ENCODE measurements at places on chromosomes 11 and 22.

- no peak for DNase-seq
Observed at GRCh38 chr11:115083144-115083806, 404.9 kb downstream of the NXPE2 start.

GRCh38 chr22:37970864-37971263, 13.5 kb downstream of the SOX10 start:
- no peak for DNase-seq

GRCh38 chr11:24531528-24531927, 34.7 kb downstream of the LUZP2 start:
- no peak for DNase-seq

GRCh38 chr22:39965748-39966147, 5.6 kb downstream of the TMA7B start:
- no peak for DNase-seq

DNA sequence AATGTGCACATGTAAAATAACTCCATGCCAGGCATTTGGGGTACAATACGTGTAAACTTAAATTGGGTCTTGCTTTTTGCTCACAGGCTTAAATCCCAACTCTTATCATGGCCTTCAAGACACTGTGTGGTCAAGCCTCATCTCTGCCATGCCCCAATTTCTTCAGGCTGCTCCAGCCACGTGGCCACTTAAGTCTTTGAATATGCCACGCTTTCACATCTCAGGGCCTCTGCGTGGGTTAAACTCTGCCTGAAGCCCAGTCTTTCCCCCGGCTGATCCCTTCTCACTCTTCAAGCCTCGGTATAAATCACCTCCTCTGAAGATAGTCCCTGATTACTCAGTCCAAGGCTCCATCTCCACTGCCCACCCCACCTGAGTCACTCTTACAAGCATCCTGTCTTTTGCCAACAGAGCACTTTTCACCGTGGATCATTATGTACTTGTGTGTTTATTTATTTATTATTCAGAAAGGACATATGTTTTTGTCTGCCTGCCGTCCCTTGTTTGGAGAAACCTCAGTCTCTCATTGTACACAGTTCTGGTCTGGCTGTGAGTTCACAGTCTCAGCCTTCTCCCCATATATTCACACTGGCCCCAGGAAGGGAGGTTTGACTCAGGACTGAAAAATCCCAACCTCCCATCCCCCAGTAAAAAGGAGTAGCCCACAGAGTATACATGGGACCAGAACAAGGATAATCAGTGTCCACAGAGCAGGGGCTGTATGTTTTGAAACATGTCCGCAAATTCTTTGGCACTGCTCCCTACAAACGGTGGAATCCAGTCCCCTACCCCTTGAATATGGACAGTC, 344.7 kb downstream of the MN1 start:
- DNase-seq: no peak

- DNase-seq: no peak
Observed at GRCh38 chr11:109342261-109342660, 79.7 kb upstream of the C11orf87 start.

- DNase-seq: no peak
Observed at GRCh38 chr22:24584166-24584790, 8.6 kb downstream of the LRRC75B start.

DNA sequence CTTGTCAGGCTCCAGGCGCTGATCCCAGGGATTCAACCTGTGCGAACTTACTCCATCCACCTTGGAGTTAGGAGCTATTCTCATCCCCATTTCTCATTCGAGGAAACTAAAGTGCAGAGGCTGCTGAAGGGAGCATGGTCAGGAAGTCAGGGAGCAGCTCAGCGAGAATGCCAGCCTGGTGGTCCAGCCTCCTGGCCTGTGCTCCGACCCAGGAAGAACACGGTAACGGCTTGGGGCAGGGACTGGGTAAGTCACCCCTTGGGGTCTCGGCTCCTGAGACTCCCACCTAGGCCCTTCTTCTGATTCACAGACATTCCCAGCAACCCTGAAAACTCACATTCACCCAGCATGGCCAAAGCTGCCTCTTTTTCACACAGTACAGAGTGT, 132.8 kb downstream of the CRYBB2 start:
- DNase-seq: no peak

DNA sequence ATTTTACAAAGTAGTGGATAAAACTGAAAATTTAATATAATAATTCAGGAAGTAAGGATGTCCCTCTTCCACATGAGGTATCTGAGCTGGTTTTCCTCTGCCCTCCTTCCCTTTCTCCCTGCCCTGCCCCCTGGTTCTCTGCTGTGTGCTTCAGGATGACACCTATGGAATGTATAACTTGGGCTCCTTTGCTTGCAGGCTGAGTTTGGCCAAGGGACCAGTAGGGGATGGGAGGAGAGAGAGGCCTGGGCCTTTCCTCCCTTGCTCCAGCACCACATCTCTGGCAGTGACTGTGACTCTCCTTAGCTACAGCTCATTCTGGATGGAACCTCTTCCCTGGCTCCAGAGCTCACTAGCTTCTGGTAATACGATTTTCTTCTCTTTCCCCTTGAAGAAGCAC, 10.1 kb downstream of the IRAG1 start:
- no peak for DNase-seq

- no peak for DNase-seq
Observed at GRCh38 chr11:62556875-62557631, 10.4 kb upstream of the AHNAK start.

DNA sequence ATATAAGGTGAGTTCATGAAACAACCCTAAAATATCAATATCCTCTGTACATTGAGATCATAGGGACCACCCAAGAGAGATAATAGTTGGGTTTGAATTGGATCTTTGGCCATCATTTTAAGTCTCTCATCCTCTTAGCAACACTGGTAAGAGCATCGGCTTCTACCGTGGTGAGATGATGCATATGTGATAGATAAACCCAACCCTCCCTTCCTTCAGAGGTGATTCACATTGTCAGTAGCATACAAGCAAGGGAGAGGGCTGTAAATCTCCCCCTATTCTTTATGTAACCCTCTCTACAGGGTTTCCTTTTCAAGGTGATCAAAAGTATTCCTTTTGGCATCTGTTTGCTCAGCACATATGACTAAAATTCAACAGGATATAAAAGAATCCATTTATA, 102.4 kb upstream of the MTMR2 start:
- no peak for DNase-seq

GRCh38 chr11:134388590-134388989, 23.5 kb downstream of the B3GAT1 start:
- no peak for DNase-seq

- no peak for DNase-seq
Observed at GRCh38 chr22:38872831-38873248, 824 bp upstream of the CBX6 start.

- no peak for DNase-seq
Observed at GRCh38 chr11:104968856-104969776, 742 bp upstream of the CASP4 start.

- no peak for DNase-seq
Observed at GRCh38 chr11:133906241-133906640, 50.5 kb downstream of the IGSF9B start.
